Daoy (cell line): ENCODE measurements at places on chromosomes 16 and 17.

GRCh38 chr16:71895679-71896365 lies 491 bp downstream of the IST1 start:
- DNase-seq, result peak; percentile 20

DNA sequence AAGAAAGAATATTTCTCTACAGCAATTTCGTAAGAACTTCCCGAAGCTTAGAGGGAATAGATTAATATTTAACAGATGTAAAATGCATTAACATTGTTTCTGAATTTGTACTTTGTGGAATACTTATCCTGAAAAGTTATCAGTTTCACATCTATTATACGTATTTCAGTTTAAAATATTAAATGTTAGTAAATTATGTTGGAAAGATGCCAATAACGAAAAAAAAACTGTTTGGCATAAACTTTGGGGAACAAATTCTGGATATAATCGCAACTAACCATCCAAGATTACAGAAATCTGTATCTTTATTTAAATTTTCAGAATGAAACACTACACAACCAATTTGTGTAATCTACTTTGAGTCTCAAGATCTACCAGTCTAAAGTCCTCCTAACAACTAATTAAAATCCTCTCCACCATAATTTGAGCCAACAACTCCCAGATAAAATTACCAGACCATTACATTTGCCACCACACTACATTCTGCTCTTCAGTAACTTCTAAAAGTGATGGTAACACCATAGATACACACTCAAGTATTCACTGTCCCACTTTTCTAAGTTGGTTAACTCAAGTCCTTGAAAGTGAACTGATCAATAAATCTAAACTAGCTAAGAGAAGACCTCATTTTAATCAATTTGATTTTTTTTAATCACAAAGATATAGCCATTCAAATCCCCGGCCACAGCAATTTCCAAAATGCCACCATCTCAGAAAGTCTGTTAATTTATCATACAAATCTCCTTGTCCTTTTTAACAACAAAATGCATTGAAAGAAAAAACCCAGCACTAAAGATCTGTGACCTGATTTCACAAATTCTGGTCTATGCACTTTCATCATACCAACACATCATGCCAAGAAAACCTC lies 2.0 kb downstream of the SIAH1 start:
- no peak for DNase-seq

- DNase-seq, result no peak
Measured at GRCh38 chr17:40541060-40541872, 24.0 kb downstream of the CCR7 start.

GRCh38 chr17:42274812-42275526 lies 1.2 kb downstream of the STAT5B start:
- DNase-seq, result no peak

- DNase-seq, result no peak
Measured at GRCh38 chr17:20968913-20969616, 73.7 kb downstream of the USP22 start.

DNA sequence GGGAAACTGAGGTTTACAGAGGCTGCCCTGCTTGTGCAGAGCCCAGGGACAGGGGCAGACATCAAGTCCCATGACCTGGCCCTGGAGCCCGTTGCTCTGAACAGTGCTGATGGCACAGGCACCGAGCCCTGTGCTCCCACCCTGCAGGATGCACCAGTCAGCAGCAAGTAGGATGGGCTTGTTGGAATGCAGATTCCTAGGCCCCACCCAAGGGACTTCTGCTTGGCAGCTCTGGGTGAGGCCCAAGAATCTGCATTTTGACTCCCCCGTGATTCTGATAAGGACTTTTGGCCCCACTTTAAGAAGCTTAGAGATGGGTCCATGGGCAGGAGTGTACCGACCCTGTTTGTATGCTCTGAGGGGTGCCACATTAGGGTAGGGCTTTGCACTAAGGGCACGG lies 23.3 kb downstream of the LASP1 start:
- DNase-seq, result no peak

DNA sequence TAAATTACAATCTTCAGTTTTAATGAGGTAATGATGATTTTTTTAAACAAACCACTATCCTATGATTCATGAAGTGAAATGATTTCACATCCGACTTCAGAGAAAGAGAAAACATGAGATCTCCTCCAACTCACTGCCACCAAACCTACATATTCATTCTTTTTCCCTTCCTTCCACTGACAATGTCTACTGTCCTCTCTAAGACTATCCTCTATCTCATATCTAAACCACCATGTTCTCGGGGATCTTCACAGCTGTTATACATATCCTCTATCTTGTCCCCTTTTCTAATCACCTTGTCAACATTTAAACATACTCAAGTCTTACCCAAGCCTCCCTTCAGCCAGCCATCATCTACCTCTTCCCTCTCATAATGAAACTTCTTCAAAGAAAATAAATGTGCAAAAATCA lies 53.5 kb downstream of the SMURF2 start:
- peak; percentile 15 for DNase-seq

DNA sequence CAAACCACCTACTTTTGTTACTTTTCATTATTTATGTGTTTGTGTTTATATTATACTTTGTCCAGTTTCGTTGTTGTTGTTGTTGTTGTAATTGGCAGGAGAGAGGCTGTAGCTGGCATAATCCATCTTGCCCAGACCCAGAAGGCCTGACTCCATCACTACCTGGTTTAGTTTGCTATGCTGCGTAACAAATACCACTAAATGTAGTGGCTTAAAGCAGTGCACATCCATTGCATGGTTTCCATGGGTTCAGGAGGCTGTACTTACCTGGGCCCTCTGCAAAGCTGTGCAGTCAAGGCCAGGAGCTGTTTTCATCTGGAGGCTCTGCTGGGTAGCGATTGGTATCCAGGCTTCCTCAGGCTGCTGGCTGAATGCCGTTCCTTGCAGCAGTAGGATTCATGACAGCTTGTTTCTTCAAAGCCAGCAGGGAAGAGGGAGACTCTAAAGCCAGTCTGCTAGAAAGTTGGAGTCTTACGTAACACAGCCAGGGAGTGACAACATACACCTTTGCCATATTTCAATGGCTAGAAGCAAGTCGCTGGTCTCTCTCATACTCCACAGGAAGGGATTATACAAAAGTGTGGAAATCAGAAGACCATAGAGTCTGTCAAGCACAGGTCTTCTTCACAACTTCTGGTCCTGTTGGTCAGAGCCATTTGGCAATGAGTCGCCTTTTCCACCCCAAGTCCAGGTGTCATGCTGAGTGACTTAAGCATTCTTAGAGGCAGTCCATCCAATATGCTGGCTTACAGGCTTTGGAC lies 41.1 kb downstream of the TNRC6C start:
- DNase-seq, result peak; percentile 39

GRCh38 chr17:43620147-43620546 lies 41.6 kb downstream of the MEOX1 start:
- DNase-seq, result no peak
